Right lung (tissue), 10 donors: ENCODE measurements at places on chromosomes 5 and 9. TPM values are rescaled to one million over a fixed set of nuclear protein-coding genes. Genes with fewer than 3 reads are reported as not detected.

- DNase-seq, result peak; percentile 54
These were observed 29.3 kb downstream of the PTPA start for GRCh38 chr9:129140397-129141065.

DNA sequence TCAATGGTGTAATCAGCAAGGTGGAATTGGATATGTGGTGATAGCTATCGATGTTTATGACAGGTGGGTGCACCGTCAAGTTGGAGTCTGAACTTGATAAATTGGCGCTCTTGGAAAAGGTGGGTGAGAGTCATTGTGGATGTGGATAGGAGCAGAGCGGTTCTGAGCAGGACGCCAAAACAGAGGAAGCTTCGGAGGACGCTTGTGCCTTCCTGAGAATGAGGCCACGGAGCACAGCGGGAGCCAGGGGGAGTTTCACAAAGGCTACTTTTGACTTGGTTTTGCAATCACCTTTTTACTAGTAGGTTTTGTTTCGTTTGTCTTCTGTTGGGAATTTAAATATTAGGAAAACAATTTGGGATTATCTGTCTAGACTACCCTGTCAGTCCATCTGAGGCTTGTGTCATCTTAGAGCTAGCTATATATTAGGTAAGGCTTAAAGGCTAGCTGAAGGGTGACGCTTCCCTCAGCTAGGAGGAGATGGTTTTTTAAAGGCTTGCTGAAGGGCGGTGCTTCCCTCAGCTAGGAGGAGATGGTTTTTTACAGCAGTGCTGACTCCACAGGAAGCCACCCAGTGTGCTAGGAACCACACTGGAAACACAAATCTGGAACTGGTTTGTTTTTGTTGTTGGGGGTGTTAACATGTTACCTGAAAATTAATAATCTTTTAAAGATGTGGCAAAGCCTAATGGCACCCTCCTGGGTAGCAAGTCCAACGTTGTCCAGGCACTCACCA lies 142.4 kb upstream of the IRX4 start:
- no peak for DNase-seq

DNA sequence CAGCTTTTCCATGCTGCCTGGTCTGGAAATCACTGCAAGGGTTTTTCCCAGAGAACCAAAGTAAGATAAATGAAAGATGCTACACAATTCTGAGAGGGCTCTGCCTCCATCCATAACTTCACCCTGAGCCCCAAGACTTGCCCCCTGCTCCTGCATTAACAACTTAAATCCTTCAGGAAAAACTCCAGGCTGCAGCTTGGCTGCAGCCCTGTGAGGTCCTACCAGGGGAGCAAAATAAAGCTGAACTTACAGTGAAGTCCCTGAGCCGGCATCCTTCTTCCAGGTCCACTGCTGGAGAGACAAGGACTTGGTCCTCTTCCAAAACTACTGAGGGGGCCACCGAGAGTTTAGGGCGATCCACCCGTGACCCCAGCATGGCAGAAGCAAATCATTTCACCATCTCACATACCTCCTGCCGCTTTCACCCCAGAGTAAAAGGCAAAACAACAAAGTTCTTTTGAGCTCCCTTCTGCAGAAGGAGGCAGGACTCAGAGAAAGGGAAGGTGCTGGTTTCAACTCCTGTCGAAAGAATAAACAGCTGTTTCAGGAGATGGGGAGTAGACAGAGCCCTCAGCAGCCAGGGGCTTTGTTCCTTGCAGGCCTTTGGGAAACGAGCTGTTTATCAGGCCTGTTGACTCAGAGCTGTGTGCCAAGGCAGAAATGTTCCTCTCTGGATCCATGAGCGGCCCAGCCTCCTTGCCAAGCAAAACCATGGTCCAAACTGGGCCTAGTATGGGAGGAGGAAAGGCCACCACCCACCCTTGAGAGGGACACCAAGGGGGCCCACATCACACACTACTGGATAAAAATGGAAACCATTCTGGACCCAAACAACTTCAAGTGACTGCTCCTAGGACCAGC lies 20.6 kb downstream of the GGTA1 start:
- DNase-seq, result no peak

- DNase-seq, result no peak
These were observed 58.3 kb upstream of the PLPP1 start for GRCh38 chr5:55593115-55593472.

DNA sequence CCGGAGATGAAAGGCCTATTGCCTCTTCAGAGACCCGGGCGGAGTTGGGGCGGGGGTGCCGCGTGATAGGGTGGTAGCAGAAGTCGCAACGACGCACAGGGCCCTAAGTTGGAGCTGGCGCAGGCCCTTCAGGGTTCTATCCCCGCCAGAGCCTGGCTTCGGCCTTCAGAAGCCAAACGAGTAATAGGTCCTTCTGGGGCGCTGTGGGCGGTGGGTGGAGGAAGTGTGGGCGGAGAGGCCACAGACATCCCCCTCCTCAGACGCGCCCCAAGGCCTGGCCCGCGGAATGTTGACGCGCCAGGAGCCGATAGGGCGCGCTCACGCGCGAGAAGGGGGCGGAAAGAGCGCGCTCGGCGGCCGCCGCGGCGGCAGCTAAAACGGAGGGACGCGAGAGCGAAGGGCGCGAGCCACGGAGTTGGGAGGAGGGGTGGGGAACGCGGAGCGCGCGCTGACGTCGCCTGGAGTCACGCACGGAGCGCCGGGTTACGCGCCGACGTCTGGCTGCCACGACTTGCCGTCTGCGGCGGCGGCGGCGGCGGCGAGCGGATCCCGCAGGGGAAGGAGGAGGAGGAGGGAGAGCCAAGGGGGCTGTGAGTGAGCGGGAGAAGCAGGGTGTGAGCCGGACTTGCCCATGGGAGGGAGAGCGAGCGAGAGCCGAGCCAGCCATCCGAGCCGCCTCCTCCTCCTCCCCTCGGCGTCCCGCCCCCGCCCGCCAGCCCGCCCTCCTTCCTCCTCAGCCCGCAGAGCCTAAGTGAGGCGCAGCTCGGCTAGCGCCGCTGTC lies 6.4 kb upstream of the PURA start:
- peak; percentile 93 for DNase-seq

DNA sequence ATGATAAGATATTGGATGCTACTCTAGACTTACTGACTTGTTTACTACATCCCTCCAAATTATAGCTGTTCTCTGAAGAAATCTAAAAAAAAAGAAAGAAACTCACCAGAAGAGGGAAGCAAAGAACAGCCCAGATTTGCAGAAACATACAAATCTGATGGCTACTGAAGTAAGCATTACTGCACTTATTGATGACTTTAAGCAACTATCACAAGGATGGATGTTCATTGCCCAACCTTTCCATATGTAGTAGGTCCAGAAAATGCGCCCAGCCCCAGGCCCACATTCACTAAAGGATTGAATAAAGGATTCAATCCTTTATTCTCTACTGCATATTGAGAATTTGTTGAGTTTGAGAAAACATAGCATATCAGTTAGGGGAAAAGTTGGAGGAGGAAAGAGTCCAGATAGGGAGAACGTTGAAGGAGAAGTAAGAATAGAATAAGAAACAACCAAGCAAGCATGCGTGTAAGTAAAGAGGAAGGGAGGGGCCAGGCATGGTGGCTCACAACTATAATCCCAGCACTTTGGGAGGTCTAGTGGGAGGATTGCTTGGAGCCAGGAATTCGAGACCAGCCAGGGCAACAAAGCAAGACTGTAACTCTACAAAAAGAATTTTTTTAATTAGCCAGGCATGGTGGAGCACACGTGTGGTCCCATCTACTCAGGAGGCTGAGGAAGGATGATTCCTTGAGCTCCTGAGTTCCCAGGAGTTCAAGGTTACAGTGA lies 33.8 kb upstream of the DTWD2 start:
- peak; percentile 10 for DNase-seq

- no peak for DNase-seq
These were observed 142.7 kb downstream of the C5orf15 start for GRCh38 chr5:133825631-133826289.

The CD180 gene
- polyA plus RNA-seq, result 0.87 TPM

The ANKDD1B gene
- polyA plus RNA-seq, result 4.5 TPM
